ENCODE measurements at places on chromosomes 5 and 9.

DNA sequence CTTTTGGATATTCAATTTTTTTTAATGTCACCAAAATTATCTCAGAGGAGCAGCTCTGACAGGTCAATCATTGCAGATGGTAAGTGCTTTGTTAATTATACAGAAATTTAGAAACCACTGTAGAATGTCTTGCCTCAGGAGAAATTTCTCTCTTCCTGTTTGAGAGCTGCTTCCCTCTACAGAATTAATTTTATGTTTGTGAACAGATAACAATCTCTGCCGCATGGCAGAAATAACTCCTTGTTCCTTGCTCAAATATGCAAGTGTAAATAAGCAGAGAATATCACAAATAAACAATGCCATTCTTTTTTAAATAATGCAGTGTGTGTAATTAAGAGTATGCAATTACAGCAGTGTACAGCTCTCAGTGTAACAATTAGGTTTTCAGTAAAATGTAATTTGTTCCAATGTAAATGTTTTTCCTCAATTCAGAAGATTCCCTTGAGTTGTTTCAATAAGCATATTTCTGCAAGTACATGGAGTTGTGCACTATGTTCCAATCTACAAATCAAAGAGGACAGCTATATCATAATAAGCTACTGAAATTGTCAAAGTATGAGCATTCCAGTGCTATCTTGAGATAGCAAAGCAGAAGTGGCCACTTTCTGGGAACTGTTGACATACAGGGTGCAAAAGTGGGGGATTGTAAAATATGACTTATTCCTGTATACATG lies 1012.8 kb downstream of the MAT2B start:
- DNase-seq, result no peak

DNA sequence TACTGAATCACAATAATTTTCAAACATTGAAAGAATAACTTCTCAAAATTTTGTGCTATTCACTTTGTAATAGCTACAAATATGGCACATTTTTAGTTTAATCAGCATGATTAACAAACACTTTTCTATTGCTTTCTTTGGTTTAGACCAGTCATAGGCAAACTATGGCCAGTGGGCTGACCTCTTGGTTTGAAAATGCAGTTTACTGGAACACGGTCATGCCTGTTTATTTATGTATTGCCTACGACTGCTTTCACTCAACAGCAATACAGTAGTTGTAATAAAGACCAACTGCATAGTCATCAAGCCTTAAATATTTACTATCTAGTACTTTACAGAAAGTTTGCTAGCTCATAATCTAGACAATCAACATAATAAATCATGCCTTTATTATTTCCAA lies 810.8 kb downstream of the TLE1 start:
- DNase-seq, result no peak

DNA sequence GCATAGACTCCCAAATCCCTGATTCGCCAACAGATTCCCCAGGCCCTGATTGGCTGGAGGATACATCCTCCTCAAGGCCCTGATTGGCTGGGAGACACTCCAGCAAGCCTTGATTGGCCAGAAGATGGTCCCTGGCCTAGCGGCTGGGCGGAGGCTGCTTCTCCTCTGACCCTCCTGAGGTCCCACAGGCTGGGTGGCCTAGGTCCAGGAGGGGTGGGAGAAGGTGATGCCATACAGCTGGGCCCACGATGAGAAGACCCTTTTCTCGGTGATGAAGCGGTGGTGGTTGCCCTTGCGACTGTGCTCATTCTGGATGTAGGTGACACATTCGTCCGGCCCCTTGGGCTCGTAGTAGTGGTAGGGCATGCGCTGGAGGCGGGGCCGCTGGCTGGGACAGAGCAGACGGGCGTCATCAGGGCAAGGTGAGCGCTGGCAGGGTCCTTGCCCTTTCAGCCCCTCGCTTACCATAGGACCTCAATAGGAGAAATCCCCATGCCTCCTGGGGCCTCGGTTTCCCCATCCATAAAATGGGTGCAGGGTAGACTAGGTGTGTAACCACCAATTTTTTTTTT lies 9.0 kb upstream of the AK1 start:
- no peak for DNase-seq

- no peak for DNase-seq
Measured at GRCh38 chr5:66362046-66362445, 217.9 kb downstream of the SREK1 start.

GRCh38 chr5:59027145-59027907 lies 444.5 kb downstream of the RAB3C start:
- DNase-seq, result no peak

DNA sequence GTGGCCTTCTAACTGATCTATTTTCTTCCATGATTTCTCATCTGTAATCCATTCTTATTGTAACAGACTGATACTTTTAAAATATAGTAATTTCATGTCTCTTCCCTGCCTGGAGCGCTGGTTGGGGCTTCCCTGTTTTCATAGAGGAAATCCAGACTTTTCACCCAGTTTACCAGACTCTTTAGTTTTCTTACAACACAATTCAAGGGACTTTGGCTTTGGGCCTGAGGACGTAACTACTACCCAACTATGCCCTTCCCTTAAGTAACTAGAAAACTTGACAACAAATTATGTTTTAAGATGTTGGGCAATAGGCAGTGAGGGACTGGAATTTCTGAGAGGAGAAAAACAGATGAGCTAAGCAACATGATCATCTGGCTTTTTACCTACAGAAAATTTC lies 289.6 kb downstream of the FGF10 start:
- no peak for DNase-seq

GRCh38 chr9:119334745-119335144 lies 34.5 kb downstream of the BRINP1 start:
- DNase-seq, result no peak

GRCh38 chr9:83247732-83248131 lies 184.8 kb upstream of the RASEF start:
- DNase-seq, result no peak

DNA sequence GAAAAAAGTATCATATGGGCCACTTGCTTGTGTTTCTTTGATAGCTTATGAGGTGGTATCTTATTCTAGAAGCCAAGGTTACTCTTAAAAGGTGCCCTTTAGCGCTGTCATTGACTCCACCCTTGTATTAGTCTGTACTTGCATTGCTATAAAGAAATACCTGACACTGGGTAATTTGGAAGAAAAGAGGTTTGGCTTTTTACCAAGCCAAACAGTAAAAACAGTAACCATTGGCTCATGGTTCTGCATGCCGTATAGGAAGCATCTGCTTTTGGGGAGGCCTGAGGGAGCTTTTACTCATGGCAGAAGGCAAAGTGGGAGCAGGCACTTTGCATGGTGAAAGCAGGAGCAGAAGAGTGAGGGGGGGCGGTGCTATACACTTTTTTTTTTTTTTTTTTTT lies 87.4 kb downstream of the TEK start:
- no peak for DNase-seq

- no peak for DNase-seq
Measured at GRCh38 chr5:67206461-67206860, 9.9 kb upstream of the CD180 start.

- DNase-seq, result no peak
Measured at GRCh38 chr9:93668261-93668871, 92.0 kb downstream of the PHF2 start.

- no peak for DNase-seq
Measured at GRCh38 chr9:126171641-126172040, 155.0 kb upstream of the MVB12B start.

GRCh38 chr9:82513976-82514735 lies 525.6 kb downstream of the SPATA31D1 start:
- DNase-seq, result no peak

Data from stimulated activated naive B cell treated with anti-CD40 and anti-IgM and Interleukin-4, amounts not matched to agents 10 μg/mL and 1 μg/mL and 100 μg/mL, for 72 hours (primary cell).